ENCODE measurements at places on chromosomes 6 and 20.

DNA sequence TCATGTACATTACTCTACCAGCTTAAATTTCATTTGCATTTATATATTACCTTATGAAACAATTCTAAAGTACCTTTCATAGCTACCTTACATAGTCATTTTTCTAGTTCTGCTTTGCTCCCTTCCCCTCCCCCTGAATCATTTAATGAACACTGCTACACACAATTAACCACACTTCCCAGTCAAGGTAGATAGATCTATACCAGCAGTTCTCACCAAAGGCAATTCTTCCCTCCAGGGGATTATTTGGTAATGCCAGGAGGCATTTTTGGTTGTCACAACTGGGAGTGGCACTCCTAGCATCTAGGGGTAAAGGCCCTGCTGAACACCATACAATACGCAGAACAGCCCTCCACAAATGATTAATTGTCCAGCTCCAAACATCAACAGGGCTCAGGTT is 143.9 kb upstream of the SHLD1 start:
- DNase-seq: no peak

GRCh38 chr6:35174501-35174900 is 33.4 kb upstream of the TCP11 start:
- DNase-seq: no peak

DNA sequence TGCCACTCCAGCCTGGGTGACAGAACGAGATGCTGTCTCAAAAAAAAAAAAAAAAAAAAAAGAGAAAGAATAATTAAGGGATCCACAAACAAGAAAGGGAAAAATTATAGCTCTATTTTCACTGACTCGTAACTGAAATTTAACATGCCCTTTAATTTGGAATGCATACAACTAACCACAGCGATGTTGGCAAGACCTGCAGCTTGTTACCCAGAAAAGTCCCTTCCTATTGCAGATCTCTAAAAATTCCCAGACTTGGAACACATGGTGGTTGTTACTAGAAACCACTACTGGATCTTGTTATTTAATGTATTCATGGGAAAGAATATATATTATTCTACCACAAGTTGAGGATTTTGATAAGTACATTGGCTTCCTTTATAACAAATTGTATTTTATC is 27.8 kb upstream of the SMIM28 start:
- DNase-seq: no peak

GRCh38 chr6:4928426-4928825 is 75.4 kb downstream of the RPP40 start:
- DNase-seq: no peak

GRCh38 chr20:24747881-24748595 is 201.0 kb upstream of the CST7 start:
- no peak for DNase-seq

GRCh38 chr20:47888351-47888750 is 103.1 kb upstream of the SULF2 start:
- DNase-seq: no peak

GRCh38 chr20:41340327-41341055 is at the start of gene LPIN3:
TSS of gene LPIN3 (plus strand) at chr20:41340821. CDS start at chr20:41345804, 4,983 bp downstream.
- peak; percentile 87 for DNase-seq

DNA sequence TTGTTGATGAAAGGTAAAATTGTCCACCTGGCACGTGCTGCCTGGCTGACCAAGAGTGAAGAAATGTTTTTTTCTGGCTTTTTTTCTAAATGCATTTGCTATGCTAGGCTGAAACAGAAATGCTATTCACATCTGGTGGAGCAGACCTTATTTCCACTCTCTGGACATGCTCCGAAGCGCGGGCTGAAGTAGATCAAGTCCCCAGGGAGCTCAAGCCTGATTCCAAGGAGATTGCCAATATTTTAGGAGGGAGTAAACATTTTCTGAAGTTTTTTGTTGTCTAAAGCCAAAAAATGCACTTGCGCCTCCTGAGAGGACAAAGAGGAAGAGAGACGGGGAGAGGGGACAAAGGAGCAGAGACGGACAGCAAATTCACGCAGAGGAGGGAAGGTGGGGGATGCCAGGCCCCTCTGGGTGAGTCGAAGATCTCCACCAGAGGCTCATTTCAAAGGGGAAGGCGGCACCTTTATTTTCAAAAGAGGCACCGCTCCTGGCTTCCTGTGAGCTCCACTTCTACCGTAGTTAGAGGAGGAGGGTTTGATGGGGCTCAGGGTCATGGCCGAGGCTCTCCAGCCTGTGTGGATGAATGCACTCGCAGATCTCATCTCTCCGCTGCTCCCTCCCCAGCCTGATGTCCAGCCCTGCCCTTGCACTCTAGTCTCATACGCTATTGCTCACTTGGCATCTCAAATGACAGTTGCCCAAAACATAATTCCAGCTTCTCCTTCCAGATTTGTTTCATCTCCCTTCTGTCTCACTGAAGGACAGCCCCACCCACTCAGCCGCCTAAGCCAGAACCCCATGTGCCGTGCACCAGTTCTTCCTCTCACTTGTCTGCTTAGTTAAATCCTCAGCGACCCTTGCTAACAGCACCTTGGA is 23.1 kb upstream of the SMOC2 start:
- DNase-seq: no peak

DNA sequence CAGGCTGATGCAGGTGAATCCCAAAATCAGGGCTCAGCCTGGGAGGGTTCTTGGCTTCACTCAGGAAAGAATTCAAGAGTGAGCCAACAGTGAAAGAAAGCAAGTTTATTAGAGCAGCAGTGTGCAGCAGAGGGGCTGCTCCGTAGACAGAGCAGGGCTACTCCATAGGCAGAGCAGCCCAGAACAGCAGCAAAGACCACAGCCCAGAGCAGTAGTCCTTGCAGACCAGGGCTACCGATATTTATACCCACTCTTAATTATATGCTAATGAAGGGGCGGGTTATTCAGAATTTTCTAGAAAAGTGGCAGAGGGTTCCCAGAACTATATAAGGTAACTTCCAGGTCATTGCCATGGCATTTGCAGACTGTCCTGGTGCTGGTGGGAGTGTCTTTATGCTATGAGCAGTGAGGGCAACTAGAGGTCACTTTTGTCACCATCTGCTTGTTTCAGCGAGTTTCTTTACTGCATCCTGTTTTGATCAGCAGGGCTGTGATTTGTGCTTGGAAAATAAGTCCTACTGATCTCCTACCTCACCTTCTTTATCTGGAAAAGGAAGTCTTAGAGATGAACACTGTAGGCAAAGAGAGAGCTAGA is 39.8 kb upstream of the PTPN1 start:
- DNase-seq: no peak

- DNase-seq: no peak
Observed at GRCh38 chr6:25354078-25354932, 75.1 kb downstream of the CARMIL1 start.

DNA sequence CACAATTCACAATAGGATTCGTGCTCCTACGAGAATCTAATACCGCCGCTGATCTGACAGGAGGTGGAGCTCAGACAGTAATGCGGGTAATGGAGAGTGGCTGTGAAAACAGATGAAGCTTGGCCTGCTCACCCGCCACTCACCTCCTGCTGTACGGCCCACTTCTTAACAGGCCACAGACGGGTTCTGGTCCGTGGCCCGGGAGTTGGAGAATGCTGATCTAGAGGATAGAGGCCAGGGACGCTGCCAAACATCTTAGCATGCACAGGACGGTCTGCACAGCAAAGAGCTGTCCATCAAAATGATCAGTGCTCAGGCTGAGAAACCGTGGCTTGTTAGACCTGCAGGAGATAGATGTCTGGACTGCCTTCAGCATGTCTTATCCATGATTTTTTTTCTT is 186.4 kb downstream of the SASH1 start:
- DNase-seq: no peak

GRCh38 chr6:152270301-152270925 is 366.7 kb downstream of the SYNE1 start:
- DNase-seq: no peak

- no peak for DNase-seq
Observed at GRCh38 chr6:167151648-167152047, 6.1 kb downstream of the GPR31 start.

GRCh38 chr6:2429032-2429431 is 183.6 kb upstream of the GMDS start:
- no peak for DNase-seq

DNA sequence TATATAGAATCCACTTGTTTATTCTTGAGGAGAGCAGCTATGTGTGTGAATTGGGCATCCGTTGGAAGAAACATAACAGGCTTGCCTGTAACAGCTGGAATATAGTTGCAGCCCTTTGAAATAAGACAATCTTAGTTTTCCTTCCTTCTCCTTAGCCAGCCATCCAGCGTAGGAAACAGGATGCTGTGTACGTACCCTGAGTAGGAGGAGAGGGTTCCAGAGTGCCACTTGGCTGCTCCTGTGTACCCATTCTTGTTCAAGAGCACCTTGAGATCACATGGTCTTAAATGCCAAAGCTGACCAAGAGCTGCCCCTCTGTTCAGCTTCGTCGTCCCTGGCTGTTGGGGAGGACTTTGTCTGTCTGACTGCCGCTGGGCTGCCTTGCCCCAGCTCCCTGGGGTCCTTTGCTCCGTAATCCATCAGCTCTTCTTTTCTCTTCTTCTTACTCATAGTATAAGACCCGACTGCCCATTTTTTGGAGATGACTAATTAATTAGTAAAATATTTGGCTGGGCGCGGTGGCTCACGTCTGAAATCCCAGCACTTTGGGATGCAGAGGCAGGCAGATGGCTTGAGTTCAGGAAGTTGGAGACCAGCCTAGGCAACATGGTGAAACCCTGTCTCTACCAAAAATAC is 49.0 kb downstream of the RREB1 start:
- no peak for DNase-seq

- no peak for DNase-seq
Observed at GRCh38 chr20:21099751-21100577, 6.2 kb downstream of the LINC00237 start.

DNA sequence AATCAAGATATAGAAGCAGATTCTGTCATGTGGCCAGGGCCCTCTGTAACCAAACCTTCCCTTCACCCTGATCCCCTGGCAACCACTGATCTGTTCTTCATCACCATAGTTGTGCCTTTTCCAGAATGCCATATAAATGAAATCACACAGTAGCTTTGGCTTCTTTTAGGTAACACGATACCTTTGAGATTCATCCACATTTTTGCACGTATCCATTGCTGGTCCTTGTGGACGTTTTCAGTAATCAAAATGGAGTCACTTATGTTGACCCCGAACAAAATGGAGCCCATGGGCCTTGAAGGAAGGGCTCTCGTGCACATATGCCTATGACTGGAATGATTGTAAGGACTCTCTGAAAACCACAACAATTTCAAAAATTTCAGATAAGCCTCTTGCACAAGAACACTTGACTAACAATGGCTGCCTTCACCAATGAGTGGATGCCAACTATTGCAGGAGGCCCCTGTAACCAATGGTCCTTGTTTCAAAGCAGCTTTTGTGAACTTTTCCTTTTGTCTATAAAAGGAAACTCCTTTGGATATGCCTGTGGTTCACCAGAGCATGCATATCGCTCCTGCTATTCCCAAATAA is 84.3 kb upstream of the RALY start:
- DNase-seq: peak; percentile 72

GRCh38 chr6:167995302-167995701 is 2.2 kb upstream of the KIF25 start:
- DNase-seq: no peak

GRCh38 chr6:99589290-99589672 is 17.4 kb upstream of the PRDM13 start:
- DNase-seq: no peak

- no peak for DNase-seq
Observed at GRCh38 chr6:44674226-44675155, 287.0 kb downstream of the CDC5L start.

- no peak for DNase-seq
Observed at GRCh38 chr20:64116541-64117431, 9.4 kb upstream of the NPBWR2 start.

GRCh38 chr20:64083804-64084684 is at the start of gene LKAAEAR1:
TSS of gene LKAAEAR1 (minus strand) at chr20:64084398. CDS start at chr20:64084219, 179 bp downstream.
- DNase-seq: no peak

- DNase-seq: no peak
Observed at GRCh38 chr6:106167096-106167814, 81.1 kb downstream of the PRDM1 start.

All from right lung (tissue), 10 donors.